H9 (cell line): ENCODE measurements at places on chromosomes 13 and 19.
A peak's percentile ranks its signal among the peaks of the same experiment; 100 is the strongest.

- H3K4me1 ChIP-seq: no peaks in the 10 kb centered on the region
- no peak overlapping the region for H3K27ac ChIP-seq
- no peak for DNase-seq
Observed at GRCh38 chr13:98869408-98870090, 108.3 kb downstream of the DOCK9 start.

- H3K27ac ChIP-seq: no peak overlapping the region
- no peaks in the 10 kb centered on the region for H3K36me3 ChIP-seq
- H3K4me3 ChIP-seq: no peak overlapping the region
- no peaks in the 10 kb centered on the region for H3K4me1 ChIP-seq
Observed at GRCh38 chr19:4130744-4131438, 7.0 kb upstream of the MAP2K2 start.

GRCh38 chr13:39765801-39766463 is 110.5 kb downstream of the COG6 start:
- H3K4me1 ChIP-seq: no peaks in the 10 kb centered on the region
- H3K36me3 ChIP-seq: no peaks in the 10 kb centered on the region; the same call in 1 of the 2 replicates
- H3K27ac ChIP-seq: no peak overlapping the region
- no peak overlapping the region for H3K4me3 ChIP-seq

- H3K4me1 ChIP-seq: peaks cover 3% of the 10 kb centered on the region
- H3K27me3 ChIP-seq: no peaks in the 10 kb centered on the region
- DNase-seq: no peak
- H3K36me3 ChIP-seq: no peaks in the 10 kb centered on the region
Observed at GRCh38 chr13:46607768-46608564, 55.0 kb downstream of the LRCH1 start.

- H3K27me3 ChIP-seq: no peaks in the 10 kb centered on the region
- DNase-seq: no peak
- no peak overlapping the region for H3K4me3 ChIP-seq
- no peaks in the 10 kb centered on the region for H3K4me1 ChIP-seq
- H3K36me3 ChIP-seq: no peaks in the 10 kb centered on the region
- H3K27ac ChIP-seq: no peak overlapping the region
Observed at GRCh38 chr19:16141043-16141442, 2.4 kb upstream of the HSH2D start.

GRCh38 chr13:65028101-65028500 is 2202.0 kb downstream of the PCDH9 start:
- DNase-seq: no peak
- no peaks in the 10 kb centered on the region for H3K27me3 ChIP-seq
- no peaks in the 10 kb centered on the region for H3K4me1 ChIP-seq
- no peak overlapping the region for H3K4me3 ChIP-seq
- no peak overlapping the region for H3K27ac ChIP-seq

GRCh38 chr13:69168436-69168835 is 939.2 kb upstream of the ATXN8OS start:
- no peaks in the 10 kb centered on the region for H3K4me1 ChIP-seq
- H3K27ac ChIP-seq: no peak overlapping the region
- no peak for DNase-seq

DNA sequence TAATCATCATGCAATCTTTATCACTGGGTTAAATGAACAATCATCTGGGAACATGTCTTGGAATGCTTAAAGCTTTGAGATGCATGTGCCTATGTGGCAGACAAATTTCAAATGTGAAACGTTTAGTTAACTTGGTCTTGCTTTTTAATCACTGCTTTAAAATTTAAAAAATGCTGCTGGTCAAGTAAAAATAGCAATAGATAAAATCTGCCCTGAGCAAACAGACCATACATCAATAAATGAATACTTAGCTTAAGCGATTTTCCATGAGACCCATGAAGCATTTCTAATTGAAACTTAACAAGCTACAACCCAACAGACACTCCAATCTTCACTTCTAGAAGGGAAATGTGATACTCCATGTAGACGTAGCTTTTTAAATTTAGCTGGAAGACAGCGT is 1.9 kb upstream of the KL start:
- DNase-seq: no peak
- no peaks in the 10 kb centered on the region for H3K4me1 ChIP-seq
- H3K27me3 ChIP-seq: peaks cover 24% of the 10 kb centered on the region; the same call in 1 of the 2 replicates
- H3K27ac ChIP-seq: no peak overlapping the region

GRCh38 chr19:11963566-11964355 is 1.1 kb upstream of the ZNF763 start:
- peaks cover 9% of the 10 kb centered on the region for H3K36me3 ChIP-seq
- no peaks in the 10 kb centered on the region; the same call in 1 of the 2 replicates for H3K27me3 ChIP-seq
- H3K27ac ChIP-seq: no peak overlapping the region
- no peaks in the 10 kb centered on the region for H3K4me1 ChIP-seq
- peak overlapping the region; percentile 86 for H3K4me3 ChIP-seq
- peak; percentile 82 for DNase-seq

DNA sequence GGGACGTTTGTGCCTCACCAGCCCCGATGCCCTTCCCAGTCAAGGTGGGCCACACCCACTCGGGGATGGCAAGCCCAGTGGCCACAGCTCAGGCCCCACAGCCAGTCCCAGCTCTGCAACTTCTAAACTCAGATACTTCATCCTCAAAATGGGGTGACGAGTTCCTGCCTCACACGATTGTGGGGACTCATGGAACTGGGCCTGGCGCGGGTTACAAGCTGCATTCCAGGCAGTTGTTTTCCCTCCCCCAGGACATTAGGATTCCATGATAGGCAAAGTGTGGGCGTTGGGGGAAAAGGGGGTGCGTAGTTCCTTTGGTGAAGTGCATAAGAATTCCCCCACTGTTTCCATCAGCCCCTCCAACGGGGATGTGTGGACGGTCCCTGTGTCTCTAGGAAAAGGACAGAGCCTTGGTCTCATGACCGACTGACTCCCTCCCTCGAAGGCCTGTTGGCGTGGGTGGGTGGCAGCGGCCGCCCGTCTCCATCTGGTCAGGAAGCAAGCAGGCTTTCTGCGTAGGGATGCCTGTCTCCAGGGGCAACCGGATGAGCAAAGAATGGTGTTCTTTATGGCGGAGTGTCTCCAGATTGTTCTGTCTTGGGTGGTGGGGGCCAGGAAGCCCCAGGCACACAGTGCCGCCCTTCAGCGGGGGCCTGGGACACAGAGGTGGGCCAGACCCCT is 21.1 kb upstream of the NPAS1 start:
- H3K27ac ChIP-seq: no peak overlapping the region
- H3K4me1 ChIP-seq: no peaks in the 10 kb centered on the region
- DNase-seq: no peak
- no peaks in the 10 kb centered on the region for H3K27me3 ChIP-seq
- H3K36me3 ChIP-seq: peaks cover 47% of the 10 kb centered on the region

- H3K36me3 ChIP-seq: peaks cover 6% of the 10 kb centered on the region
- no peak for DNase-seq
- H3K27ac ChIP-seq: no peak overlapping the region
- no peaks in the 10 kb centered on the region for H3K4me1 ChIP-seq
Observed at GRCh38 chr13:20326276-20326675, 94.2 kb upstream of the GJB6 start.

- H3K27me3 ChIP-seq: no peaks in the 10 kb centered on the region
- H3K4me3 ChIP-seq: no peak overlapping the region
- H3K4me1 ChIP-seq: no peaks in the 10 kb centered on the region; the same call in 1 of the 2 replicates
- H3K27ac ChIP-seq: no peak overlapping the region
- no peaks in the 10 kb centered on the region for H3K36me3 ChIP-seq
Observed at GRCh38 chr13:42355491-42356183, 83.7 kb downstream of the AKAP11 start.

DNA sequence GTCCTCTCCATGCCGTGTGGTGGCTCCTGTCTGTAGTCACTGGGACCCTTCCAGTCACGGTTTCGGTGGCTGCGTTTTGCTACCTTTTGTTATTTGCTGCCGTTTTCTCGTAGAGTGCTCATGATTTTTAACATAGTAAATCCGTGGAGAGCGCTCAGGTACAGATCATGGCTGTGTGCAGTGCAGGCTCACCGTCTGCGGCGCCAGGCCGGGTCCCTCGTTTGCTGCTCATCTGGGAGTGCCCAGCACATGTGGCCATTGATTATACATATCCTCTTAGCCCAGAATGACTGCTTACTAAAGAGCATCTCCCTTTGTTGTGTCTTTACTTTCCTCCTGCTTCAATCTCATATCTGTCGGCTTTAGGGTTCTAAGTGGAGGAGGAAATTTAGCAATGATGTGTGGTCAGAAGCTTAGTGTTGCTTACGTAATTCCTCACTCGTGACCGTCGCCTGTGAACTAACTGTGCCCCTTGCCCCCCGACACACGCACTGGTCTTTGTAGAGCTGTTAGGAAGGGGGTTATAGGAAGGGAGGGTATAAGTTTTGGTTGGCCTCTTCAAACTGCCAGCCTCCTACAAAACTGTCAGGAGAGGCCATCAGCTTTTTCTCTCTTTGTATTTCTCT is 31.8 kb downstream of the TFDP1 start:
- H3K4me3 ChIP-seq: no peak overlapping the region
- no peaks in the 10 kb centered on the region for H3K27me3 ChIP-seq
- no peak for DNase-seq
- peaks cover 33% of the 10 kb centered on the region for H3K36me3 ChIP-seq

GRCh38 chr13:78779608-78780007 is 120.7 kb upstream of the OBI1 start:
- H3K27me3 ChIP-seq: no peaks in the 10 kb centered on the region; the same call in 1 of the 2 replicates
- no peaks in the 10 kb centered on the region; the same call in 1 of the 2 replicates for H3K4me1 ChIP-seq
- H3K4me3 ChIP-seq: no peak overlapping the region

GRCh38 chr19:4891066-4891465 is 11.6 kb downstream of the ARRDC5 start:
- H3K4me3 ChIP-seq: no peak overlapping the region
- no peaks in the 10 kb centered on the region for H3K36me3 ChIP-seq
- H3K27ac ChIP-seq: no peak overlapping the region
- DNase-seq: no peak
- H3K4me1 ChIP-seq: no peaks in the 10 kb centered on the region
- peaks cover 4% of the 10 kb centered on the region for H3K27me3 ChIP-seq

GRCh38 chr13:106038752-106039151 is 496.7 kb downstream of the EFNB2 start:
- H3K27ac ChIP-seq: no peak overlapping the region
- no peak for DNase-seq
- no peak overlapping the region for H3K4me3 ChIP-seq
- no peaks in the 10 kb centered on the region for H3K4me1 ChIP-seq
- H3K27me3 ChIP-seq: no peaks in the 10 kb centered on the region

DNA sequence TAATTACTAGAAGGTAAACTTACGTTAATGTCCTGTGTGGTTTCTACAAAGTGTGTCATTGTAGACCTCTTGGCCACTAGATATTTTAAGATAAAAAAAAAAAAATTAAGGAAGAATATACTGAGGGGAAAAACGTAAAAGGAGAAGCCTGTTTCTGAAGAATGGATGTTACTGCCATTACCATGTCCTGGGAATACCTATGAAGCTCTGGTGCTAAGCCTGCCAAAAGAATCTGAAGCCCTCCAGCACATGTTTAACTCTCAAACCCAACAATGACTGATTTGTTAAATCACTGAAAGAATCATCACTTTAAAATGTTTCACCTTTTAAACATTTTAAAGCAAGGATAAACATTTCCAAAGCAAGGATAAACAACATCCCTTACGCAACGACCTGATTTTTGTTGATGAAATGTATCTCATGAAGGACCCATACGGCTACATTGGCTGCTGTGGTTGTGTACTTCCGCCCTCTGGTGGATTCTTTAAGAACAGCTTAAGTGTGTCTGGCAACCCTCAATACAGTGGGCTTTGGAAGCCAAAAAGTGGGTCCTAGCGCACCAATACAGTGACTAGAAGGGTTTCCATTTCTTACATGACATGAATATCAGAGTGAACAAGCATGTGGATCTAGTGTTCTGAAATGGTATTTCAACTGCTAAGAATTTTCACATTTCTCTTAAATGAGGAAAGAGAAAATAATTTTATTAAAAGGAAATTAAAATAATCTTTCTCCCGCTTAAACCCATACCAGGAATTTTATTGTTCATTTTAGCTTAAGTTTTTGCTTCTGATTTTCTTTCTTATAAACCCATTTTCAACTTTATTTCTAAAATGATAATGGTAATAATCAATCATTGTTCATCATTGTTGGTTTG is 74.5 kb upstream of the RAP2A start:
- no peak overlapping the region for H3K27ac ChIP-seq
- H3K27me3 ChIP-seq: no peaks in the 10 kb centered on the region
- no peaks in the 10 kb centered on the region for H3K4me1 ChIP-seq
- peak; percentile 61 for DNase-seq
- H3K36me3 ChIP-seq: no peaks in the 10 kb centered on the region

- H3K4me3 ChIP-seq: no peak overlapping the region
- no peak overlapping the region for H3K27ac ChIP-seq
- DNase-seq: no peak
- no peaks in the 10 kb centered on the region for H3K4me1 ChIP-seq
Observed at GRCh38 chr13:49464621-49465325, 20.7 kb downstream of the SETDB2 start.

DNA sequence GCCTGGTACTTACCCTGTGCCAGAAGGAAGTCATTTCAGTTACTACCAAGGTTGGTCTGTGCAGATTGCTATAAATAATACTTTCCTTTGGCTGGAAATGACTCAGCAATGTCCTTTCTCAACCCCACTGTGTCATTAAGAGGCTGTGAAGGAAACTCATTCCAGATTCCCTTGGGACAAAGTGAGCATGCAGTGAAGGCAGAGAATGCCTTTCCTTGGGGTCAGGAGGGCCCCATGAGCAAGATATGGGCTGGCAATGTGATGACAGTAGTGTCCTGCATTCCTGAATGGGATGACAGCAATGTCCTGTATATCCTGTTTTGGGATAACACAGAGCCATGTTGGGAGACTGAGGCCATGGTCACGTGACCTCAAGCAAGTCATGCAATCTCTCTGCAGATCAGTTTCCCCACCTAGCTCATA is 213.1 kb upstream of the TMTC4 start:
- H3K36me3 ChIP-seq: no peaks in the 10 kb centered on the region
- no peaks in the 10 kb centered on the region for H3K27me3 ChIP-seq
- no peak overlapping the region for H3K27ac ChIP-seq
- H3K4me3 ChIP-seq: no peak overlapping the region

DNA sequence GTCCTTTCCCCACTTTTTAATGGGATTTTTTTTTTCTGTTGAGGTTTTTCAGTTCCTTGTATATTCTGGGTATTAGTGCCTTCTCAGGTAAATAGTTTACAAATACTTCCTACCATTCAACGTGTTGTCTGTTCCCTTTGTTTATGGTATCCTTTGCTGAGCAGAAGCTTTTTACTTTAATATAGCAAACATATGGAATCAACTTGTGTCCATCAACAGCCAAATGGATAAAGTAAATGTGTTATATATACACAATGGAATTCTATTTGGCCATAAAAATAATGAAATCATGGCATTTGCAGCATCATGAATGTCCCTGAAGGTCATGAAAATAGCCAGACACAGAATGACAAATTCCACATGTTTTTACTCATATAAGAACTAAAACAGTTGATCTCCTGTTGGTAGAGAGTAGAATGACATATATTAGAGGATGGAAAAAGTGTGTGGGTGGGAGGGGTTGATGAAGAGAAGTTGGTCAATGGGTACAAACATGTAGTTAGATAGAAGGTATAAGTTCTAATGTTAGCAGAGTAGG is 500.8 kb downstream of the SLITRK6 start:
- no peaks in the 10 kb centered on the region for H3K36me3 ChIP-seq
- no peak for DNase-seq
- no peaks in the 10 kb centered on the region for H3K4me1 ChIP-seq
- no peak overlapping the region for H3K4me3 ChIP-seq
- H3K27me3 ChIP-seq: no peaks in the 10 kb centered on the region
- no peak overlapping the region for H3K27ac ChIP-seq
